NCI-H1694 treated with DMSO at 0.1 percent for 48 hours (cell line): ENCODE measurements at places on chromosomes 3 and 15.

- no peak for DNase-seq
These were observed 7.7 kb downstream of the ITIH1 start for GRCh38 chr3:52784931-52785590.

GRCh38 chr3:9113040-9113439 is 136.4 kb downstream of the SRGAP3 start:
- DNase-seq = no peak

DNA sequence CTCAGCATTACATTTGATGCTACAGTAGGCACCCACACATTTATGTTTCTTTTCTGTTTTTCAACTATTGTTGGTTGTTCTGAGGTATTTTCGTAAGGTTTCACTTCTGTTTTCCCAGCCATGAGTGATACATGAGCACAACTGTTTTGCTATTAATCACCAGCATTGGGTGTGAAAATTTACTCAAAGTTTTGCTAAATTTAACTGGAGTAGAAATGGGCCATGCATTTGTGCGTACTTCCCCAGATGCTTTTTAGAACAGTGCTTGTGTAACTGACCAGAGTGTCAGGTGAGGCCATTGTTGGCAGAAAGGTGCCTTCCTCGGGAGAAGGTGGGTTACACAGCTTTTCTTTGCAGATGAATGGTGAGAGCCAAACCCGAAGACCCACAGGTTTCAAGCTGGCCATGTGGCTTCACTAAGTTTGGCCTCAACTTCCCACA is 70.4 kb downstream of the ST6GAL1 start:
- DNase-seq = no peak

DNA sequence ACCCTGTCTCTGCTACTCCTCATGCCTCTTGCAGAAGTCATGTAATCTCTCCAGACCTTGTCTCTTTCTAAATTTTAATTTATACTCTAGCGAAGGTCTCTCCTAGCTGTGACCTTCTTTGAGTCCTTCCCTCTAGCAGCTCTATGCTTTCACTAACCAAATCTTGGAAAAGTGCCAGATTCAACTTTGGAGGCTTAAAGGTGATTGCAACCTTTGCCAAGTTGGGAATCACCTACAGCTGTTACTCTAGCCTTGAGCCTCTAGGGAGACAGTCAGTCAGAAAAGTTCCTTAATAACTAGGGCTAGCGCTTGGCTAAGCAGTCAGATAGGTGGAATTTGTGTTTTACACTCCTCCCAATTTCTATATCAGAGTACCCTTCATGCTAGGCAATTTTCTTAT is 46.1 kb upstream of the ABI3BP start:
- no peak for DNase-seq

DNA sequence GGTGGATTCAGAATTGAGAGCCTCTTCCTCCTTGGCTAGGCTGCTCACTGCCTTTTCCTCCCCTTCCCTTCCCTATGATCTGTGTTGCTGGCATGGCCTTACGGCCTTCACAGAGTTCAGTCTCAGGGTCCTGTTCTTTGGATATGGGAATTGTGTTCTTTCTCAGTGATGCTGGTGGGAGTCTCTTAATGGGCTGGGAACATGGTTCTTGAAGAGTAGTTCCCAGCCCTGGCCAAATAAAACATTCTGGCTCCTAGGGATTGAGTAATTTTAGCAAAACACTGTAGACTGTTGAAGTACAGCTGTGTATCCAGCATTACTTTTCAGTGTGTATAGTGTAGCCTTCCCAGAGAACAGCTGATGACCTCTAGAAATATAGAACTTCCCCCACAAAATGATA is 22.6 kb upstream of the FILIP1L start:
- DNase-seq = no peak

- no peak for DNase-seq
These were observed 575.8 kb upstream of the TBL1XR1 start for GRCh38 chr3:177772908-177773557.

- DNase-seq = no peak
These were observed 3.4 kb upstream of the CLN6 start for GRCh38 chr15:68232937-68233336.

- no peak for DNase-seq
These were observed 18.1 kb upstream of the SCN10A start for GRCh38 chr3:38834110-38834509.

- no peak for DNase-seq
These were observed 398.8 kb upstream of the ATP10A start for GRCh38 chr15:26261966-26262365.

DNA sequence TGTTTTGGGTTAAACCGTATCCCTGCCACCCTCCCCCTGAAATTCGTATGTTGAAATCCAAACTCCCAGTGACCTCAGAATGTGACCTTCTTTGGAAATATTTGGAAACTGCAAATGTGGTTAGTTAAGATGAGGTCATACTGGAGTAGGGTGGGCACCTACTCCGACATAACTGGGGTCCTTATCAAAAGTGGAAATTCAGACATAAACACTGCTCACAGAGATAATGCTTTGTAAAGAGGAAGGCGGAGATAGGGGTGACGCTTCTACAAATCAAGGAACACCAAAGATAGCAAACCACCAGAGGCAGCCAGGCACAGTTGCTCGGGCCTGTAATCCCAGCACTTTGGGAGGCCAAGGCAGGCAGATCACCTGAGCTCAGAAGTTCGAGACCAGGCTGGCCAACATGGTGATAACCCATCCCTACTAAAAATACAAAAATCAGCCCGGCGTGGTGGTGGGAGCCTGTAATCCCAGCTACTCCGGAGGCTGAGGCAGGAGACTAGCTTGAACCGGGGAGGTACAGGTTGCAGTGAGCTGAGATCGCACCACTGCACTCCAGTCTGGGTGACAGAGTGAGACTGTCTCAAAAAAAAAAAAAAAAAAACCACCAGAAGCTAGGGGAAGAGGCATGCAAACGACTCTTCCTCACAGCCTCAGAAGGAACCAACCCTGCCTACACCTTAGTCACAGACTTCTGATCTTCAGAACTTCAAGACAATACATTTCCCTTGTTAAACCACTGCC is 51.1 kb upstream of the CHD2 start:
- DNase-seq = no peak

DNA sequence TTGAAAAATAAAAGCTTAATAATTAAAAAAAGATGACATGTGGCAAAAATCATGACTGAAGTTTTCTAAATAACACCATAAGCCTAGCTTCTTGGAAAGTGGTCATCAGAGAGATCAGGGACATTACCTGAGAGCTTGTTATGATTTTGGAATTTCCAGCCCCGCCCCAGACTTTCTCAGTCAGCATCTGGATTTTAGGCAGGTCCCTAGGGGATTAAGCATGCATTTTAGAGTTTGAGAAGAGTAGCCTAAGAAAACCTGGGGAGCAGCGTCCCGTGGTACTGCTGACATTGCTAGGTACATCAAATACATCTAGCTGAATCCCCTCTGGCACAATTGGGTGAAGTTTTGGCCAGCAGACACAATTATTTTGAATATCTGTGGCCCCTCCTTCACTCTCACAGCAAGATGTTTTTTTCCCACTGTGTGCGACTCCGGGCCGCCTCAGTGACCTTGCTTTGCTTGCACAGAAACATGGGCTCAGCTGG is 58.7 kb upstream of the MEF2A start:
- DNase-seq = no peak

GRCh38 chr3:141257961-141258360 is 26.3 kb downstream of the PXYLP1 start:
- no peak for DNase-seq

GRCh38 chr15:82849556-82850512 is 40.4 kb downstream of the WHAMM start:
- peak; percentile 79 for DNase-seq

DNA sequence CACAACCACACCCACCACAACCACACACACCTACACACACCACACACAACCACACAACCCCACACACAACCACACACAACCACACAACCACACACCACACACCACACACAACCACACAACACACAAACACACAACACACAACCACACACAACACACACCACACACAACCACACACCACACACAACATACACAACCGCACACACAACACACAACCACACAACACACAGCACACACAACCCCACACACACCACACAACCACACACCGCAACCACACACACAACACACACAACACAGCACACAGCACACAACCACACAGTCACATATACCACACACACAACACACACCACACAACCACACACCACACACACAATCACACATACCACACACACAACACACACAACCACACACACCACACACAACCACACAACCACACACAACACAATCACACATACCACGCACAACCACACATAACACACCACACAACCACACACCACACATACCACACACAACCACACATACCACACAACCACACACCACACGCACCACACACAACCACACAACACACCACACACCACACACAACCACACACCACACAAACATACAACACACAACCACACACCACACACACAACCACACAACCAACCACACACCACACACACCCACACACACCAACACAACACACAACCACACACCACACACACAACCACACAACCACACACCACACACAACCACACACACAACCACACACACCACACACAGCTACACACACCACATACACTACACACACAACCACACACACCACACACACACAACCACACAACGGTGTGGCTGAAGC is 23.7 kb downstream of the CPN2 start:
- no peak for DNase-seq

DNA sequence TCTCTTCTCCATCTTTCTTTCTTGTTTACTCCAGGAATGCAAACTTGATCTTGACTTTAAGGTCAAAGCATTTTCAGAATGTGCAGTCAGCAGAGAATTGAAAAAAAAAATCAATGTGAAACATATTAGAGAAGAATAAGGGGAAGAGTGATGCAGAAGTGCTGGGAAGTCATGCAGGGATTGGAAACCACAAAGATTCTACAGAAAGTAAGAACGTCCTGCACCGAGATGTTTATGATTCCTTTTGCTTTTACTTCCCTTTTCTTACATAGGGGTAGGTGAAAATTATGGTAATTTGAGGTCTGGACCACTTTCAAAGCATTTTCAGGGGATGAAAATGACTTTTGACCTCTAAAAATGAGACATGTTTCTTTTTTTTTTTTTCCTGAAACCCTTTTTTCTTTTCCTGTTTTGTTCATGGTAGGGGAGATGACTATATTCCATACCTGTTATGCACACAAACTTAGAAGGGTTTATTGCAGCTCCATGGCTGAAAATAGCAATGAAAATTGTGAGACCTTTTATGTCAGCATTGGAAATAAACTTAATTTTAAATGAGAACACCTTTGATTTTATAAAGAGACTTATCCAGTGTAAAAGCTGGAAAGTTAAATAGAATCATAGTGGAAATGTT is 623.5 kb upstream of the TBL1XR1 start:
- no peak for DNase-seq
